ENCODE measurements at places on chromosomes 4 and X. TPM values are rescaled to one million over a fixed set of nuclear protein-coding genes. Genes with fewer than 3 reads are reported as not detected.
A peak's percentile ranks its signal among the peaks of the same experiment; 100 is the strongest.

- no peak overlapping the region for H3K4me3 ChIP-seq
- DNase-seq: no peak
- no peak overlapping the region for H3K27ac ChIP-seq
- no peaks in the 10 kb centered on the region for H3K36me3 ChIP-seq
- no peaks in the 10 kb centered on the region for H3K4me1 ChIP-seq
- H3K27me3 ChIP-seq: peaks cover 3% of the 10 kb centered on the region
Observed at GRCh38 chr4:148692242-148692641, 250.0 kb upstream of the NR3C2 start.

DNA sequence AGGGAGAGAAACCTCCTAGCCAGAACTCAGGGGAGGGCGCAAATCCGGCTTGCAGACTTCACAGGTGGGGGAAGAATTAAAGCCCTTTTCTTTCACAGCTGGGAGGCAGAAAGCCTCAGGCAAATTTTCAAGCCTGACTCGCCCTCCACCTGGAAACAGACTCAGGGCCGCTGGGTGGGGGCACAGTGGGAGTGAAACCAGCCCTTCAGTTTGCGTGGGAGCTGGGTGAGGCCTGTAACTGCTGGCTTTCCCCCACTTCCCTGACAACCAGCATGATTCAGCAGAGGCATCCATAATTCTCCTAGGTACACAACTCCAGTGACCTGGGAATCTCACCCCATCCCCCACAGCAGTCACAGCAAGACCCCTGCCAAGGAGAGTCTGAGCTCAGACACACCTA, 206.9 kb upstream of the INTU start:
- H3K4me1 ChIP-seq: no peaks in the 10 kb centered on the region
- H3K4me3 ChIP-seq: no peak overlapping the region
- H3K27ac ChIP-seq: no peak overlapping the region
- no peaks in the 10 kb centered on the region for H3K27me3 ChIP-seq
- H3K36me3 ChIP-seq: no peaks in the 10 kb centered on the region

GRCh38 chrX:123859409-123859845, 426 bp upstream of the XIAP start:
- peak overlapping the region; percentile 89 for H3K27ac ChIP-seq
- no peak for DNase-seq
- peaks cover 5% of the 10 kb centered on the region for H3K4me1 ChIP-seq
- H3K4me3 ChIP-seq: peak overlapping the region; percentile 88

DNA sequence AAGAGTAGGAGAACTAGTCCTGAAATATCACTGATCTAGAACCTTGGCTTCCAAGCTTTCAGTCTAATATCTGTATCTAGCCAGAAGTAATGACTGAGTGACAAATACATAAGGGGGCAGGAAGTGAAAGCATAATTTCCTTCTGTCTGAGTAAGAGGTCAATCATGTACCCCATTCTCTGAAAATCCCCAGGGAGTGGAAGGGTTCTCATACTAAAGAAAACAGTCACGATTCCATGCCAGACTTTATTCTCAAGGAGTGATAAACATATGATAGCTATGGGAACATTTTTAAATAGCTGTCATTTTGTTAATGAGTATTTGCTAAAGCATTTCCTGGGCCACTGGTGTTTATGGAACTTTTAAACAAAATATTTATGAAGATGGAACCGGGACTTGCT, 308.5 kb downstream of the ARHGAP24 start:
- H3K27ac ChIP-seq: no peak overlapping the region
- no peaks in the 10 kb centered on the region for H3K36me3 ChIP-seq
- H3K4me3 ChIP-seq: no peak overlapping the region
- no peaks in the 10 kb centered on the region for H3K4me1 ChIP-seq
- DNase-seq: no peak
- no peaks in the 10 kb centered on the region for H3K27me3 ChIP-seq

GRCh38 chr4:87213421-87214075, 6.9 kb downstream of the KLHL8 start:
- peaks cover 3% of the 10 kb centered on the region for H3K36me3 ChIP-seq
- H3K4me1 ChIP-seq: peaks cover 30% of the 10 kb centered on the region
- no peak for DNase-seq
- no peak overlapping the region for H3K27ac ChIP-seq
- no peaks in the 10 kb centered on the region for H3K27me3 ChIP-seq

- H3K27me3 ChIP-seq: peaks cover 9% of the 10 kb centered on the region
- no peak for DNase-seq
- peaks cover 12% of the 10 kb centered on the region for H3K4me1 ChIP-seq
- no peaks in the 10 kb centered on the region for H3K36me3 ChIP-seq
- no peak overlapping the region for H3K27ac ChIP-seq
Observed at GRCh38 chr4:159003420-159004253, 99.2 kb upstream of the RAPGEF2 start.

GRCh38 chr4:8167291-8167690, 8.7 kb upstream of the ABLIM2 start:
- no peaks in the 10 kb centered on the region for H3K36me3 ChIP-seq
- H3K27me3 ChIP-seq: no peaks in the 10 kb centered on the region
- no peak overlapping the region for H3K27ac ChIP-seq
- H3K4me1 ChIP-seq: no peaks in the 10 kb centered on the region
- DNase-seq: no peak
- no peak overlapping the region for H3K4me3 ChIP-seq

DNA sequence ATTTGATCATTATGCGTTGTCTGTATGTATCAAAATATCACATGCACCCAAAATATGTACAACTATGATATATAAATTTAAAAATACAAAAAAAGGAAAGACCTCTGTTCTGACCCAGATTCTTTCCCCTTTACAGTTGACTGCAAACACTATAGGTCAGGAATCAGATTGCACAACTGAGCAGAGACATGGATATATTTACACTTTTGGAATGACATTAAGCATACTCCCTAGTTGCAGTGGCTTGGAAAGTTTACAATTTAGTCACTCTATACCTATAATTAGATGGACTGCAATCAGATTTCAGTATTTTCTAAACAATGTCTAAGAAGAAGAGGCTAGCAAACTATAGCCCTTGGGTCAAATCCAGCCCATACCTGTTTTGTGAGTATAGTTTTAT, 98.5 kb upstream of the INPP4B start:
- no peak for DNase-seq
- H3K36me3 ChIP-seq: no peaks in the 10 kb centered on the region
- H3K4me1 ChIP-seq: peaks cover 3% of the 10 kb centered on the region
- peaks cover 6% of the 10 kb centered on the region for H3K27me3 ChIP-seq
- no peak overlapping the region for H3K4me3 ChIP-seq

DNA sequence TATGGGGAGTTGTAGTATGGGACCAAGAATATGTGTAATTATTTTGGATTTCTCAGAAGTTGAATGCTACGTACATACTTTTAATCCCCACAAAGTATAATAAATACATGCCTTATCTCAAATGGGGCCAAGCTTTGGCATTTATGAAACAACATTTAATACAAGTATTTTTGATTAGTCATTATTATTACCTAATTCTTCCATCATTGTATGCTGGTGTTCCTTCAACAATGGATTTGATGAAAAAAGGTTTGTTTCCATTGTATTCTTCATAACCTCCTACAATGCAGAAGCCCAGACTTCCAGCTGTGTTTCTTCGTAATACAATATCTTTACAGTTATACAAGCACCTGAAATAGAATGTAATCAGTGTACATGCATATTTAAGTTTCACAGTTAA, 83.8 kb downstream of the FIP1L1 start:
- H3K4me3 ChIP-seq: no peak overlapping the region
- H3K36me3 ChIP-seq: peaks cover 22% of the 10 kb centered on the region
- H3K27me3 ChIP-seq: no peaks in the 10 kb centered on the region
- no peak overlapping the region for H3K27ac ChIP-seq
- DNase-seq: no peak

DNA sequence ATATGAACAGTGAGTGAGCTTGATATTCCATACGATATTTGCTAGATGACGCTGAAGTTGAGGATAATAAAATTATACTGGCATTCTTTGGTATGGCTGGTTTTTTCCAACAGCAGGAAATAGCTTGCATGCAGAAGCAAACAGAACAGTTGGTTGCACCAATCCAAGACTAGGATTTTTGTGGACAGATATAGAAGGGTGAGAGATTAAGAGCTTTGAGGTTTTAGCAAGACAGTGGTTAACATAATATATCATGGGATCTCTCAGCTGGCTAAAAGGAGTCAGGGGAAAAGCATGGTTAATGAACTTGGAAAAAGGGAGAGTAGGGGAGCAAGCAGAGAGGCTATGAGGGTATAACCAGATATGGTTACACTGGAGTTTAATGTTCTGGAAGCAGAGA, 127.9 kb downstream of the DHX15 start:
- no peaks in the 10 kb centered on the region for H3K4me1 ChIP-seq
- no peak overlapping the region for H3K4me3 ChIP-seq
- peaks cover 11% of the 10 kb centered on the region for H3K27me3 ChIP-seq
- DNase-seq: no peak
- no peak overlapping the region for H3K27ac ChIP-seq
- no peaks in the 10 kb centered on the region for H3K36me3 ChIP-seq

GRCh38 chr4:96354036-96354712, 514.3 kb downstream of the PDHA2 start:
- no peak for DNase-seq
- no peak overlapping the region for H3K27ac ChIP-seq
- no peaks in the 10 kb centered on the region for H3K36me3 ChIP-seq
- H3K27me3 ChIP-seq: no peaks in the 10 kb centered on the region

DNA sequence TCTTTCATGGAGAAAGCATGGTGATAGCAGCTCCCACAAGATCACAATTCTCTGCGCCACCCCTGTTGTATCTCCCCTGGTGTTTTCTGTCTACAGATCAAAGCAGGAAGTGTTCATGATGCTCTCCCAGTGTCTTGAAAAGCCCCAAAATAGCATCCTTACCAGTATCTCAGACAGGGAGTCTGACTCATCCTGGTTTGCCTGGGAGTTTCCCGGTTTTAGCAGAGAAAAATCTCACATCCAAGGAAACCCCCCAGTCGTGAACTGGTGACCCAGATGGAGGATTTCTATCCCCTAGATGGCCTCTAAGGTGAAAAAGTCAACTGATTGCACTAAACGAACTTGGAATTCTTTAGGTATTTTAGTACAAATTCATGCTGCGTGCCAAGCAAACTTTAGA, 64.3 kb upstream of the NR0B1 start:
- no peak overlapping the region for H3K27ac ChIP-seq
- H3K27me3 ChIP-seq: no peaks in the 10 kb centered on the region

DNA sequence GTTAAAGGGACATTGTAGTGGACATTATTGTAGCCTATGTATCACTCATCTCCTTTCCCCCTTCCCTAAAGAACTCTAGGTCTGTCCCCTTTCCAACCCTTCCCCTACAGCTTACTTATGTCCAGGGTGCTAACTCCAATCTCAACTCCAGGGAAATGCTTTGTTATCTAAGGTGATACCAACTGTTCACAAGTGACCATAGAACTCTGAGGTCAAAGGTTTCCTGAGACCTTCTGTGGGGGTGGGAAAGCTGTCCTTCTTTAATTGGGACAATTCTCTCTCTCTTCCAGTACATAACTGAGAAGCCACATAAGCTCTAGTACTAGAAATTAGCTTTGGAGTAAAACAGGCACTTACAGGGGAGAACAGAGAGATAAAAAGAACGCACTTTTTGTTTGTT, 212.4 kb downstream of the NR3C2 start:
- DNase-seq: no peak
- no peaks in the 10 kb centered on the region for H3K27me3 ChIP-seq
- H3K4me3 ChIP-seq: no peak overlapping the region
- H3K36me3 ChIP-seq: peaks cover 10% of the 10 kb centered on the region
- peaks cover 10% of the 10 kb centered on the region for H3K4me1 ChIP-seq
- no peak overlapping the region for H3K27ac ChIP-seq

GRCh38 chr4:960636-961350, 12.6 kb downstream of the DGKQ start:
- no peaks in the 10 kb centered on the region for H3K27me3 ChIP-seq
- H3K4me3 ChIP-seq: no peak overlapping the region
- no peaks in the 10 kb centered on the region for H3K4me1 ChIP-seq
- H3K36me3 ChIP-seq: peaks cover 4% of the 10 kb centered on the region
- DNase-seq: no peak

DNA sequence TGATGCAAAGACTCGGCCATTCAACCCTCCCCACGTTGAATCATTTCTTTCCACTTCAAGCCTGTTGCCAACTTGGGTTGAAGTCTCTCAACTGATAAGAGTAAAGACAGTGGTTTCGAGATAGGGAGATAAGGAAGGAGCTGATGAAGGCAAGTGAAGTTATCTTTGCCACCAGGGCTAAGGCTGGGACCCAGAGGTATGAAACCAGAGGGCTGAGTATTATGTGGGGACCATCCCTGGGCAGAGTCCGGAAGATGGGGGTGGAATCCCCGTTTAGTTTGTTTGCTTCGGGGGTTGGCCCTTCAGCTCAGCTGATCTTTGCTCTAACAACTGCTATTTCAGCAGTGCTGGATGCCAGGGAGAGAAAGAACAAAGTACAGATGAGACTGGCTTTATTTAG, 2.3 kb upstream of the XPNPEP2 start:
- no peaks in the 10 kb centered on the region for H3K27me3 ChIP-seq
- H3K27ac ChIP-seq: no peak overlapping the region
- peaks cover 19% of the 10 kb centered on the region for H3K4me1 ChIP-seq
- H3K36me3 ChIP-seq: no peaks in the 10 kb centered on the region
- no peak for DNase-seq

GRCh38 chr4:22202246-22202974, 253.8 kb upstream of the KCNIP4 start:
- no peak overlapping the region for H3K27ac ChIP-seq
- no peak overlapping the region for H3K4me3 ChIP-seq
- no peaks in the 10 kb centered on the region for H3K36me3 ChIP-seq
- H3K4me1 ChIP-seq: no peaks in the 10 kb centered on the region
- DNase-seq: no peak
- H3K27me3 ChIP-seq: peaks cover 3% of the 10 kb centered on the region

DNA sequence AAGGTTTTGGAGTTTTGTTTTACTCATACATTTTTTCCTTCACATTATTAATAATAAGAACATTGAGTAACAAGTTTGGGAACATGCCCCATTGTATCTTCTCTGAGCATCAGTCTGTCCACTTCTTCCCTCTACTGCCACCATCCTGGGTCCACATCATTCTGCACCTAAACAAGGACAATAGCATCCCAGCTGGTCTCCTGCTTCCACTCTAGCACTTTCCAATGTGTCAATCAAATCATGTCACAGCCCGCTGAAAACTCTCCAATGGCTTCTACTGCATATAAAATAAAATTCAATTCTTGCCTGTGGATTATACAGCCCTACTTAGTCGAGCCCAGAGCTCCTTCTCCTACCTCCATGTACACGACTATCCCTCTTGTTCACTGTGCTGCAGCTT, 66.8 kb upstream of the RBPJ start:
- no peaks in the 10 kb centered on the region for H3K36me3 ChIP-seq
- H3K27me3 ChIP-seq: peaks cover 5% of the 10 kb centered on the region
- no peak overlapping the region for H3K27ac ChIP-seq
- no peak overlapping the region for H3K4me3 ChIP-seq
- no peak for DNase-seq
- H3K4me1 ChIP-seq: no peaks in the 10 kb centered on the region

SPON2 gene
- total RNA-seq: 6.5 TPM

FGG gene
- not detected for total RNA-seq

POU4F2 gene
- not detected for total RNA-seq

COL25A1 gene
- not detected for total RNA-seq

MMRN1 gene
- not detected for total RNA-seq

MPP1 gene
- total RNA-seq: 17.9 TPM

RHOXF2B gene
- total RNA-seq: not detected

XAGE2 gene
- not detected for total RNA-seq

LPAR4 gene
- not detected for total RNA-seq

GC gene
- total RNA-seq: not detected

POLN gene
- 1.0 TPM for total RNA-seq

GAGE12E gene
- total RNA-seq: not detected

ZNF732 gene
- total RNA-seq: not detected

AKAP14 gene
- total RNA-seq: not detected
